LNCaP clone FGC (cell line): ENCODE measurements at places on chromosomes 5 and 9.

DNA sequence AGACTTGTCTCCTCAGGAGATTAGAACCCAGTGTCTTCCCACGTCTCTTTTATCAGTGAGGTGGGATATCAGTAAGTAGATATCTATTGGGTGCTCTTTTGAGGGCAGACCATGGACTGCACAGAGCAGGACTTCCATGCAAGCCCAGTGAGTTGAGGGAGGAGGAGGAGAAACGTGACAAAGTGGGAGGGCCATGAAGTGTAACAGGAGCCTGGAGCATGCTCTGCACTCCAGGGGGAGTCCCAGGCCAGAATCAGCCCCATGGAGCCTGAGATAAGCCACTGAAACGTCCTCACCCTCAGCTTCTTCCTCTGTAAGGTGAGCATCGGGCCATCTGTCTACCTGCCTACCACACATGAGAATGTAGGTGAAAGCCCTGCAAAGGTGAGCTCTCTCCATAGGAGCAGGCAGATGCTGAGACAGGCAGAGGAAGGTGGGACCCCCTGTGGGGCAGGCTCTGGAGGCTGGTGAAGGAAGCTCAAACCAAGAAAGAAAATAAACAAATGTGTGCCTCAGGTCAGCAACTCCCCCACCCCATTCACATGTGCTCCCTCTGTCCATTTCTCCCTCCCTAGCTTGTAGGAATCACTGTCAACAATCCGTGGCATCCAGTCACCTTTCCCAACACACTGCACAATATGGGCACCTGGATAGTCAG, 87.4 kb downstream of the NRG2 start:
- no peak for DNase-seq

- DNase-seq: peak; percentile 98
These were observed 137.8 kb upstream of the ANKH start for GRCh38 chr5:15009420-15009819.

DNA sequence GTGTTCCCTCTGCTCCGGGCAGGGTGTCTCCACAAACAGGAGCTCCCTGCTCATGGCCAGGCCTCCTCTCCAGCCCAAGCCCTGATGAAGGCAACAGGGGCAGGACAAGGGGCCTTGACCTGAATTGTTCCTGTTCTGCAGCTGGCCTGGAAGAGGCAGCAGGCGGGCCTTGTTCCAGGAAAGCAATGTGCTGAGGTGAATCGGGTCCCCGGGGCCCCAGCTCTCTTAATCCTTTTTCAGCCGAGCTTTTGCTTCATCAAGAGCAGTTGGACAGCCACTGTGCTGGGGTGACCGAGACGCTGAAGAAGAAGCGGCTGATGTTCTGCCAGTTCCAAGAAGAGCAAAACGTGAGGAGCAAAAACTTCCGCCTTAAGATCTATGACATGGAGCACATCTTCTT, 41.4 kb downstream of the CCDC180 start:
- DNase-seq: no peak

DNA sequence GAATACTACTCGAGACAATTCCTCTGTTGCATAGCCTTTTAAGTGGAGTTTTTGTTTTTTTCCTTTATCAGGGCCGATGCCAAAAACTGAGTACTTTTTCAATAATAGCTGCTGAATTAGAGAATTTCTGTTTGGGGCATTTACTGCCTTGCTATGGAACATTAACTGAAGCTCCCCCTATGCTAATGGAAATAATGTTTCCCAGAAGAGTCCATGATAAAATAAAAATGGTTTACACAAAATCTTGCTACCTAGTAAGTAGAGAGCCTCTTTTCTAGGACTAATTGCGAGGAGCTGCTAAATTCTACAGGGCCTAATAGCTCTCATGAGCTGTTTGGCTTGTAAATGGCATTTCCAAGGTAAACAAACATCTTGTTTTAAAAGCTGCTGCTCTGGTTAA, 128.2 kb upstream of the MYO10 start:
- peak; percentile 11 for DNase-seq

DNA sequence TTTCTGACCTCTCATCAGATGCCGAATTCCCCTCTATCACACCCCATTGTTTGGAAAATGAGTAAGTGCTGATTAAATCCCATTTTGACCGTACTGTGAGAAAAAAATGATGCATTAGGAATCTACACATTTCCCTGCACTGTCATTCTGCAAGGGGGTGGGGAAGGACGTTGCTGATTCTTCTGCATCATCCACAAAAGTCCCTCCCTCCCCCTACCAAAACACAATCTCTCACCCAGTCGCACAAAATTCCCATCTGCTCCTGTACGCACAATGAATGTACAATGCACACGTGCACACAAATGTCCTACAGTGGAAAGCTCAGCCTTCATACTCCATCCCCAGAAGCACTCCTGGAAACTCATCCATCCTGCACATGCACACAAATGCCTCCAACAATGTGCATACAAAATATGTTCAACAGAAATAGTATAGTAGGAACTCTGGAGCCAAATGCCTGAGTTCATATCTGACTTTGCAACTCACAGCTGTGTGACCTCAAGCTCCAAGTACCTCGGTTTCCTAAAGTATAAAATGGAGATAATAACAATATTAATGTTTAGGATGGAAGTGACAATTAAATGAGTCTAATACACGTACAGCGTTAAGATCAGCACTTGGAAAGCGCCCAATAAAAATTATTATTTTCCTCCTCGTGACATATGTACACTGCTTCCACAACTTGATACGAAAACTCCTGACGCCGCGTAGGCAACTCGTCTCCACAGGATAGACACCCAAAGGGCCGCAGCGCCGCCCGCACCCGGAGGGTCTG, 809 bp downstream of the TNIP1 start:
- DNase-seq: no peak

DNA sequence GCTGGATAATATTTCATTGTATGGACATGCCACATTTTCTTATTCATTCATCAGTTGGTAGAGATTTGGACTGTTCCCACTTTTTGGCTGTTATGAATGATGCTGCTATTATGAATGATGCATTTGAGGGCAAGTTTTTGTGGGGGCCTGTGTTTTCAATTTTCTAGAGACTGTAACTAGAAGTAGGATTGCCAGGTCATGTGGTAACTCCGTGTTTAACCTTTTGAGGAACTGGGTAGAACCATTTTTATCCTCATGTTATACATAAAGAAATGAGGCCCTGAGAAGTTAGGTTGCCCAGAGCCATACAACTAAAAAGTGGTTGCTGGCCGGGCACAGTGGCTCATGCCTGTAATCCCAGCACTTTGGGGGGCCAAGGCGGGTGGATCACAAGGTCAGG, 22.4 kb upstream of the STRBP start:
- no peak for DNase-seq

GRCh38 chr5:82513738-82514137, 235.6 kb upstream of the RPS23 start:
- no peak for DNase-seq

- DNase-seq: no peak
These were observed 2.8 kb downstream of the GM2A start for GRCh38 chr5:151255621-151256286.

DNA sequence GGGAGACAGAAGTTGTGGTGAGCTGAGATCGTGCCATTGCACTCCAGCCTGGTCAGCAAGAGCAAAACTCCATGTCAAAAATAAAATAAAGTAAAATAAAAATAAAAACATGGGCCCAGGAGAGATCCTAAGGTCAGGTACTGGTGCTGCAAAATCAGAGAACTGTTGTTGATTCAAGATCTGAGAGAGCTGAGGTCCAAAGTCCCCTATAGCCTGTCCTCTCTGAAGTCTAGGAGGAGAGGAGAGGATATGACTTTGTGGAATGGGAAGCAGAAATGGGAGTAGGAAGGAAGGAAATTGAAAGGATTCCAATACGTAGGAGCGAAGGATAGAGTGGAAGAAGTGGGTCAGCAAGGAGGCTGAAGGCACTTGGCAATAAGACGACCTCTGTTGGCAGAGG, 4.6 kb upstream of the OR1L4 start:
- no peak for DNase-seq

DNA sequence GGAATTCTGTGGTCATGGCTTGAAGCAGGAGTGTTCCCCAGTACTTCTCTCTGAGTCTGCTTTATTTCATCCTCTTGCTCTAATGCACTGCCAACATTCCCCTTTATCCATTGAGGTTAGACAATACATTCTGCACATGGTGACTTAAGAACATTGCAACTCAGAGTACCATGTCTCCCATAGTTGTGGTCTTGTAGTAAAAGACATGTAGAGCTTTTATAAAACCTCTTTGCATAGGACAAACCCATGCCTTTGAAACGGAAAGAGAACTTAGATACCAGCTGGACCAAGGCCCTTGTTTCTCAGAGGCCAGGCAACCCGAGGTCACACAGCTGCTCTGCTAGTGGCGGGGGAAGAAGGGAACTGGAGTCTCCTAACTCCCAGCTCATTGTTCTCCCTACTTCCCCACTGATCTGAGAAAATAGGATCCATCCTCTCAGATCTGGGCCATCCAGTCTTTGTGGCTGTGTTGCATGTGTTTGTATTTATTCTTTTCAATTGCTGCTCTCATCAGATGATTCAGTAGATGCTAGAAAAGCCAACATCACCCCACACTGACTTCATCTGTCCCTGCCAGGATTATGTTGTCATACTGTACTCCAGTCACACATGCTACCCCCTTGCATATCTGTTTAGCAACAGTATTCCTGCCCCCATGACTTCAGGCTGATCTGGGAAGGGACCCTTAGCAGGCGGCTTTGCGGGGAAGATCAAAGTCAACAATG, 236.9 kb downstream of the SAXO1 start:
- no peak for DNase-seq

- DNase-seq: no peak
These were observed 299.4 kb downstream of the ZSWIM6 start for GRCh38 chr5:61631438-61631941.

- DNase-seq: peak; percentile 14
These were observed 68.6 kb upstream of the DPYSL3 start for GRCh38 chr5:147578228-147579024.

- DNase-seq: no peak
These were observed 63.9 kb downstream of the TTC39B start for GRCh38 chr9:15243081-15243480.

DNA sequence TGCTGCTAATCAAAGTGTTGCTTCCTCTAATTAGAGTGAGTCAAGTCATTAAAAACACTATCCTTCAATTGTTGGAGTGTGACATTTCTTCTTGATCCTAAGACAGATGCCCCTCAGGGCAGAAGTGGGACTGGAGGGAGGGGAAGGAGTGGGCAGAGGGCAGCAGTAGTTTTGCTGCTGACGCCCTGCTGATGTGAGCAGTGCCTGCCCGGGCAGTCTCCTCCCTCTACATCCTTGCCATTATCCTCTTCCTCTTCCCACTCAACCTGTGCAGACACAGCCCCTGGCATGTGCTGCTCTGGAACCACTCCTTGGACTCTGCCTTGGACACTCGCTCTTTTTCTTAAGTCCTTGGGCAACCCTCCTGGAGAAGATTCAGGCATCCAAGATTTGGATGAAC, 232.5 kb downstream of the HSPA4 start:
- no peak for DNase-seq

DNA sequence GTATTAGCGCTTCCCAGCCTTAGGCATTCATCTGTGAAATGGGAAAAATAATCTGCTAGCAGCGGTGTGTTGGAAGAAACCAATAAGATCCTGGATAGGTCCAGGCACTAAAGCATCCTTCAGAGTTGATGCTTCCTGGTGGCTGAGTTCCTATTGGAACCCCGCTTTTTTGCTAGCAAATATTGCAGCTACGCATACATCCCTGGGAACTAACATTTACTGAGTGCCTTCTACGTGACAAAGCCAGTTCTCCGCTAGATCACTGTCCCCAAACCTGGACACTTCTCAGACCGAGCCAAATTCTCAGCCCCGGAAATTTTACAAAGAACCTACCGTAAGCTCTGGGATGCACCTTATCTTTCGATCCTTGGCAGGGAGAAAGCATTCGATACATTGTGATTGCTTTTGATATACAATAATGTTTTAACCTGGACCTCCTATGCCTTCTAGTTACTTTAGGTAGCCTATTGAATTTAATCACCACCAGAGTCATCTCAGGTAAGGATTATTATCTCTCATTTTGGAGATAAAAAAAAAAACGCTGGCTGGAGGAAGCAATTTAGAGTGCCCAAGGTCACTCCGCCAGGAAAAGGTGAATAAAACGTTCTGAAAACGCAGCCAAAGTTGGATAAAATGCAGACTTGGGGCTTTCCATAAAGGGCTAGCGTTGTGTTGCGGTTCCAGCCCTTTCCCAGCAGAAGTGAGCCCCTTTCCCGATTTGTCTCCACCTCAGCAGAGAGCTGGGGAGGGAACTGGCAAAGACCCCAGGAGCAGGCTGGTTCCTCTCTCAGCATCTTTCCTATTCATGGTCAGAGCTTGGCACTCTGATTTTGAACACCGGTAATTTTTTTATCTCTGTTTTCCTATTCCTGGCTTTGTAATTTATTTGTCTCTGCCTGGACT, 2.6 kb upstream of the MSX2 start:
- no peak for DNase-seq

- DNase-seq: peak; percentile 78
These were observed 28.3 kb downstream of the LRRC70 start for GRCh38 chr5:62606878-62607277.

GRCh38 chr5:121968910-121969607, 7.3 kb downstream of the SRFBP1 start:
- no peak for DNase-seq

DNA sequence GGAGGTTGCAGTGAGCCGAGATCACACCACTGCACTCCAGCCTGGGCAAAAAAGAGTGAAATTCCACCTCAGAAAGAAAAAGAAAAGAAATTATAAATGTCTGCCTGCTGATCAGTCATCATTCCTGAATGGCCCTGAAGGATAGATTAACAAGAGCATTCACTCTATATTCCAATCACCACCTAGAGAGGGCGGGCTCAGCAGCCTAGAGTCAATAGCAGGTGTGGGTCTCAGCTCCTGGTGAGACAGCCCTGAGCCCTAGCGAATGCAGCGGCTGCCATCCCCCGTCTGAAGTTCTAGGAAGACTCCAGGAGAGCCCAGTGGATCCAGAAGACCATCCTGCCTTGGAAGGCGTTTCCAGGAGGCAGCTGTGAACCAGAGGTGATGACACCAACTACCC, 12.0 kb downstream of the FBP1 start:
- DNase-seq: no peak

DNA sequence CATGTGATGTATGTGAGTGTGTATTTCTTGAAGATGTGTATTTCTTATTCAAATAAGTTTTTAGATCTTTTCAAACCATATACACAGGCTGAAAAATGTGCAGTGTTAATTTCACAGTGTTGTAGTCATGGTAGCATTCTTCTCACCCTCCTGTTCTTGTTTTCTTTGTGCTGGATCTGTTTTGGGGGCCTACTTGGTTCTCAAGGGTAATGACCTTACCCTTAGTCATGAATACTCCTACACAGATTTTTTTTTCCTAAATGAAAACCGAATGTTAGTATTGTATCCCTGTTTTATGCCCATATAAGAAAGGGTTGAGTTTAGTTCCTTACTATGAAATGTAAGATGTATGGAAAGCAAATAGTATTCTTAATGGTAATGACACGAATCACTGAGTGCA, 88.0 kb downstream of the SLC44A1 start:
- no peak for DNase-seq

DNA sequence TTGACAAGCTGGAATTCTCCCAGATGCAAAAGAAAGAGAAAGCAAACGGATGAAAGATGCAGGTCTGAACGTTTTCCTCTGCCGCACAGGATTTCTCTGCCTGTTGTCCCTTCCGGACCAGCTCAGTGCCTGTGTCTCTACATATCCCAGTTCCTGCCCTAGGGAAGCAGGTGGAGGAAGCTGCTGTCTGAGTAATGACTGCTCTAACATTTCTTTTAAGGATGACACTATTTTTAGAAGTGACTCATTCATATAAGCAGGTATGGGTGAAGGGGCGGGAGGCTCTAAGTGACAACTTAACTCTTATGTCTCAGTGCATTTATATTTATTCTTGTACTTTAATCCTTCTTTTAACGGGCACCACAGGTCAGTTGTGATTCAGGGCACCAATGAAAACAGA, 128.8 kb downstream of the SLC24A2 start:
- DNase-seq: no peak
